Ovary (tissue), 10 donors: ENCODE measurements at places on chromosomes 6 and 20. TPM values are rescaled to one million over a fixed set of nuclear protein-coding genes. Genes with fewer than 3 reads are reported as not detected.

COX4I2 gene
- total RNA-seq: 1.1 TPM

FOXF2 gene
- 0.12 TPM for total RNA-seq

PRDM13 gene
- total RNA-seq: not detected

SPO11 gene
- not detected for total RNA-seq

NHLRC1 gene
- 1.4 TPM for total RNA-seq

RSPO3 gene
- total RNA-seq: 0.40 TPM

BIRC7 gene
- not detected for total RNA-seq

LGSN gene
- total RNA-seq: not detected

TBX18 gene
- total RNA-seq: 13.3 TPM

PI3 gene
- not detected for total RNA-seq

ANKRD66 gene
- 0.32 TPM for total RNA-seq

BPIFB2 gene
- not detected for total RNA-seq

HLA-DQA2 gene
- total RNA-seq: not detected

GRM1 gene
- total RNA-seq: 0.08 TPM

TCF15 gene
- 0.61 TPM for total RNA-seq

ERVFRD-1 gene
- total RNA-seq: 0.05 TPM

TMC2 gene
- total RNA-seq: not detected

OPN5 gene
- total RNA-seq: not detected

SLC22A7 gene
- total RNA-seq: not detected

MAP3K4 gene
- total RNA-seq: 48.7 TPM

CDSN gene
- total RNA-seq: not detected

GSTA2 gene
- 0.46 TPM for total RNA-seq

F13A1 gene
- total RNA-seq: 80.9 TPM

ETV7 gene
- total RNA-seq: 3.5 TPM

AKIRIN2 gene
- 47.3 TPM for total RNA-seq

OLIG3 gene
- not detected for total RNA-seq

SDCBP2 gene
- total RNA-seq: 2.7 TPM
